ENCODE measurements at places on chromosomes 6 and 20.

- DNase-seq = no peak
These were observed 89.1 kb upstream of the MPC1 start for GRCh38 chr6:166471797-166472260.

GRCh38 chr6:25173951-25174474 lies 105.2 kb upstream of the CARMIL1 start:
- peak; percentile 95 for DNase-seq

- no peak for DNase-seq
These were observed 28.8 kb downstream of the TTI1 start for GRCh38 chr20:38004416-38004815.

- no peak for DNase-seq
These were observed 63.8 kb downstream of the MBOAT1 start for GRCh38 chr6:20148433-20148832.

DNA sequence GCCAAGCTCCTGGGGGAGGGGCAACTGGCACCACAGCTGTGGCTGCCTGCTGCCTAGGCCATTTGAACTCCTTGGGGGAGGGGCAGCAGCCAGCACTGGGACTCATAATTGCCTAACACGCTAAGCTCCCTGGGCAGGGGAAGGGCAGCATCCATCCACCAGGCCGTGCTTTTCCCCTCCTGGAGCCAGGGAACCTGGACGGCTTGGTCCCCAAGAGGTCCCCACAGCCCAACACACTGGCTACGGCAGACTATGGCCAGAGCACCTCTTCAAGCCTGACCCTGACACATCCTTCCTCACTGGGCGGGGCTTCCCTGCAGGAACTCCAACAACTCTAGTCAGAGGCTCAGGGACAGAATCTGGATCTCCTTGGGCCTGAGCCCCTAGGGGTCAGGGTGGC lies 269.4 kb downstream of the RNF144B start:
- no peak for DNase-seq

DNA sequence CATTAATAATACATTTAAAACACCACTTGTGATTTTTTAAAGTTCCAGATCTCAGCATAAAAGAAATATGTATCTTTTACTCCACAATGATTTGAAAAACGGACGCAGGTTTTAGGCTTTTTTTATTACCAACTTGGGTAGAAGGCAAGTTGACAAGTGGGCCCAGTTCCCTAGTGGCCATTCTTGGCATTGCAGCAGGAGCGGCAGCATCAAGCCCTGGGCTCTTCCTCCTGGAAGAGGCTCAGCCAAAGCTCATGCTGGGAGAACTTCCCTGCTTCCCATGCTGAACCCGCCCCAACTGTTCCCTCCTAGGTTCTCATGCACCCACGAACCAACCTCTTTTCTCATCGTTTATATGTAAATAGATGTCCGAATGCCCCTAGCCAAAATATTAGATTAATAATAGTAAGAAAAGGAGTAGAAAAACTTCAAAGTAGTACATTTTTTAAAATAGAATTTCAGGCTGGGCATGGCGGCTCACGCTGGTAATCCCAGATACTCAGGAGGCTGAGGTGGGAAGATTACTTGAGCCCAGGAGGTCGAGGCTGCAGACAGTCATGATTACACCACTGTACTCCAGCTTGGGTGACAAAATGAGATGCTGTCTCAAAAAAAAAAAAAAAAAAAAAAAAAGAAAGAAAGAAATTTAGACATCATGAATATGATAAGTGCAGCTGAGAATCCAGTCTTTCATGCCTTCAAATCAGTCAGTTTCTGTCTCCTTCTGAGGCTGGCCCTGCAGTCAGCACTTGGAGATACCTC lies 18.2 kb upstream of the MYB start:
- DNase-seq = no peak

DNA sequence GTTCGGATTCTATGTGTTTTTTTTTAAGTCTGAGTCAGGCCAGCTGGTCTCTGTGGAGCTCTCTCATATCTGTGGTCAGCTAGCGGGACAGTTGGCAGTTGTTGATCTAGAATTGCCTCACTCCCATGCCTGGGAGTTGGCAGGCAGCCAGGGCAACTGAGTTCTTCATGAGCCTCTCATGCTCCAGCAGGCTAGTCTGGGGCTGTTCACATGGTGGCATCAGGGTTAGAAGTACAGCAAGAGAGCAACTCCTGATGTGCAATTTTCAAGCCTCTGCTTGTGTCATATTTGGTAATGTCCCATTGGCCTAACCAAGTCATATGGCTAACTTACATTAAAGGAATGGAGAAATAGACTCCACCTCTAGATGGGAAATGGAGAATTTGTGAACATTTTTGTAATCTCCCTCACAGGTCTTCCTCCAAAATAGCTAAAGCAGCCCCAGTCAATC lies 6.7 kb upstream of the IFT52 start:
- DNase-seq = peak; percentile 99

- no peak for DNase-seq
These were observed 158.3 kb upstream of the JAG1 start for GRCh38 chr20:10832141-10832540.

DNA sequence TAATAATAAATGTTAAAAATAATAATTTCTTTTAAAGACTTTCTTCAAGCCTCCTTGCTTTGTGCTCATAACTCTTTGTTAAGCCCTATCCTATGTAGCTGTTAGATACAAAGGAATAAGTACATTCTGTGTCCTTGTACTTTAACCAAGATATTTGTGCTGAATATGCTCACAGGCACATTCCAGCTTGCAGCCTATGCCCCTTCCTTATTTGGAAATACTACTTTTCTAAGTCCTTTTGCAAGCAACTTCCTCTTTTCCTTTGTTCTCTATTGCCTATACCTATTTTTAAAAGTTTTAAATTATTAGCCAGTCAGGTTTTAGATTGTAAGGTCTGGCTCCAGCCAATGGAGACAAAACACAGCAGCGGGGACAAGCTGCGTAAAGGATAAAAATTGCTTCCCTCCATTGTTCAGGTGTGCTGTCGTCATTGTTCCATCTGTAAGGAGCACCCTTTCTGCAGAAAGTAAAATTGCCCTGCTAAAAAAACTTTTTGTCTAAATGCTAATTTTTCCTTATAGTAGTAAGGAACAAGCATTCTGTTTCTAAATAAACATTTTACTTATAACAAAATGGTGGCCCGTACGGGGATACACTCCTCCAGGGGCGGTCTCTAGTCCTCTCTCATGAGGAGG lies 80.2 kb downstream of the SYTL3 start:
- no peak for DNase-seq

DNA sequence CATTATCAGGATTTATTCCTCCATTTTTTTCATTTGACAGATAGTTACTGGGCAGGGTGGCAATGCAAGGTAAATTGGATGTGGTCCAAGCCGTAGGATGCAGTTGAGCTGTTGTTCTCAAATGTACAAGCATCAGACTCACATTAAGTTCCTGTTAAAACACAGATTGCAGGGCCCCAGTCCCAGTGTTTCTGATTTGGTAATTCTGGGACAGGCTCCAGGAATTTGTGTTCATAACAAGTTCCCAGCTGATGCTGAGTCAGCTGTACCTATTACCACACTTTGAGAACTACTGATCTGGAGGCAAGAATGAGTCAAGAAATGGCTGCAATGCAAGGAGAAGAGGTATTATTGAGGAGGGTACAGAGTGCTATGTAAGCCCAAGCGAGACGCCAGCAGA lies 11.7 kb downstream of the TMEM244 start:
- DNase-seq = peak; percentile 58

DNA sequence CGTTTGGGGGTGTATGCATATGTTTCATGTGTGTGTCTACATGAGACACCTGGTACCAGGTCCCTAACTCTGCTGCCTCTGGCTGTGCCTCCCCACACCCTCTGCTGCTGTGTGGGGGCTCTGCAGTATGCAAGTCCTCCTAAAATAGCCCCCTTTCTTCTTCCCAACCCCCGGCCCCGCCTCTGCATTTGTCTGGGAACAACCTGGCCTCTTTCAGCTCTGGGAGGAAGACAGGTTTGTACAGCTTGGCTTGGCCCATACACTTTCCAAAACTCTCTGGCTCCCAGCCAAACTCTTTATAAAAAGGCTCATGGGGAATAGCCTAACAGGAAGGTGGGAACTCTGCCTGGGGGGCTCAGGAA lies 27.1 kb upstream of the EMILIN3 start:
- no peak for DNase-seq

DNA sequence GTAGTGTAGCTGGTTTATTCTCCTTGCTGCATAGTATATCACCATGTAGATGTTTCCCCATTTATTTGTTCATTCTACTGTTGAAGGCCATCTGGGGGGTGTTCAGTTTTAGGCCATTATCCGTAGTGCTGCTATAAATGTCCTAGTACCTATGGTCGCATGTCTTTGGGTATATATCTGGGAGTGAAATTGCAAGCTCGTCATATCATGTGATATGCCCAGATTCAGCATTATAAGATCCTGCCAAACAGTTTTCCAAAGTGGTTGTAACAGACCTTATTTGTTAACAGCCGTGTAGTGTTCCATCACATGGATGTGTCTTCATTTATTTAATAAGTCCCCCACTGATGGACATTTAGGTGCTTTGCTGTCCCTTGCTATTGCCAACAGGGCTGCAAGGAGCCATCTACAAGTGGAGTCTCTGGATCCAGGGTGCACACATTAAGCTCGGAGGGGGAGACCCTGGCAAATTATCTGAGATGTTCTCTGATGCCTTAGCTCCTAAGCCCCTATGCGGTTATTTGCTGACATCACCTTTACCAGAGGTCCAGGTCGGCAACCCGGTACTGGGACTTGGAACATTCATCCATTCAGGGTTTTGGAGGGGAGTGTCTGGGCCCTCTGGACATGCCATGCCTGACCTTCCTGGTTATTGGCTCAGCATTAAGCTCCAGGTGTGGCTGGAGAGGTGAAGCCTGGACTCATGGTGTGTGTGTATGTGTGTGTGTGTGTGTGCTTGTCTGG lies 16.9 kb downstream of the LBP start:
- no peak for DNase-seq

DNA sequence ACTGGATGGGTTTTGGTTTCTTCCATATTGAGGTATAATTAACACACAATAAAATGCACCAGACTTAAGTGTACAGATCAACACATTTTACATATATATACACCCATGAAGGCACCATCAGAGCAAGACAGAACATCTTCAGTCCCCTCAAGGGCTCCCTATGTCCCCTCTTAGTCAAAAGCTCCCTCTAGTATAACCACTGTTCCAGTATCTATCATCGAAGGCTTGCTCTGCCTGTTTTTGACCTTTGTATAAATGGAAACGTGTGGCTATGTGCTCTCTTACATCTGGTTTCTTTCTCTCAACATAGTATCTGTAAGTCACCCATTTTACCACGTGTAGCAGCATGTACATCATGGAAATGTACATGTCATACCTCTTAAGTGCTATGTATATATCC lies 66.5 kb downstream of the BANF2 start:
- DNase-seq = no peak

DNA sequence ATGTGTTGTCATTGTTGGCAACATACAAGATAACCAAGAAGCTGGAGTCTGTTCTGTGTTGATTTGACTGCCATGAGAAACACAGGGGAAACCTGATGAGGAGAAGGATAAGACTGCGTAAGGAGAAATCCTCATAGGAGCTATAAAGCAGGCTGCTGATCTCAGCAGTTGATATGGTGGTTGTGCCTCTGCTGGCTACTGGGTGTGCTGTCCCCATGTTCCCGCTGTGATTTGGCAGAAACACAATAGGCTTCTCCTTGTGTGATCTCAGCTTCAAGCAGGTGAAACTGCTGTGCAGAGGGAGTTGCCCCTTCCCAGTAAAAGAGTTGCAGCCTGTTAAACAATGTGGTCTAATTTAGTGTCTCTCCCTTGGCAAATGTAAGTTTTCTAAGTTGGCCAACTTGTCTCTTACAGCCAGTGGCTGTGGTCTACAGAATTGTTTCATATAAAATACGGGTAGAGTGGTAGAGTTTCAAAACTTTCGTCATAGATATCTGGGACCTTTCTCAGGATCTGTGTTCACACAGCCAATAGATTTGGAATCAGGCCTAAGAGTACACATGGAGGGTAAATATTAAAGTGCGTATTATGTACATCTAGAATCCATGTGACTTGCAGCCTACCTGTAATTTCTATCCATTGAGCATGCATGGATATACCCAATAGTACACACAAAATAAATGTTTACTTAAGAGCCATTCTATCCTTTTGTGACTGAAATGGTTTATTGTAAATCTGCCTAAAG lies 78.4 kb downstream of the RNF144B start:
- no peak for DNase-seq

GRCh38 chr6:15255909-15256395 lies 10.1 kb downstream of the JARID2 start:
- no peak for DNase-seq

- DNase-seq = no peak
These were observed 12.2 kb upstream of the LAMA2 start for GRCh38 chr6:128870746-128871145.

DNA sequence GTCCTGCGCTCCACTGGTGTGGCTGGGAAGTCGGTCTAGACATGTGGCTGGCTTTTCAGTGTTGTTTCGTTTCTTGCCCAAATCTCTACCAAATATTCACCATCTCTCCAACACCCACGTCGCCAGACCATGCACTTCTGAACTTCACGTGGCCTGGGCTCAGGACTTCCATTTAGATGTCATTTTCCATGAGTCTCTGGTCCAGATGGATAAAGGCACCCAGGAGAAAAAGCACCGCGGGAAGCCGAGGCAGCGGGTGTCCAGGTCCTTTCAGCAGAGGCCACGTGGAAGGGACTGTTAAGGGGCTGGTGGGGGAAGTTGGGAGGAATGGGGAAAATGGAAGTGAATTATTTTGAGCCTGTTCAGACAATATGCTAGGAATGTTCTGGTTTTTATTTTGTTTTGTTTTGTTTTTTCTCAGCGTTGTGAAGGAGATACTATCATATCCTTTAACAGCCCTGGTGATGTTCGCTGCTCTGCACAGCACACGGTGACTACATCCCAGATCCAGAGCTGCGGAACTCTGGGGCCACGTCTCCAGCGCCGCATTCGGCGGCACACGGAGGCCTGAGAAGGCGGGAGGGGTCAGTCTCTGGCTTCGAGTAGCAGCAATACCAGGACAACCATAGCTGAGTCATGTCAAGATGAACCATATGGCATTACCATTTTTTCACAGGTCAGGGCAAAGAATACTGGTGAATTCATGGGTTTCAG lies 230.3 kb downstream of the THBS2 start:
- DNase-seq = no peak

GRCh38 chr20:10641467-10641866 lies 32.3 kb downstream of the JAG1 start:
- DNase-seq = no peak

DNA sequence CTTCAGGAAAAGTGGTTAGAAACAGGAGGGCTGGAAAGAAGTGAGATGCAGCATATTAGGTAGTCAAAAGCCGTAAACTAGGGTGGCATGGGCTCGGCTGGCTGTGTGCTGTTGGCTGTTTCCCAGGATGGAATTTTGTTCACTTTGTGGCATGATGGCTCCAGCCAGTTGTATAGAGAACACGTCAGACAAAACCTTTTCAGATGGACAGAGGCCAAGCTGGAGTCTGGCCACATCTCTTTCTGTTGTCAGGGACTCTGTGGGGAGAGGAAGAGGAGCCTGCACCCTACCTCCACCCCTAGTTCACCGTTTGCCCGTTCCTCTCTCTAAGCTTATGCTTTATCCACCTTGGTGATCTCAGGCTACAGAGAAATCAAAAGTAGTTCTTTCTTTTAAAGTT lies 22.0 kb downstream of the C6orf89 start:
- no peak for DNase-seq

GRCh38 chr20:45997187-45997586 lies 11.5 kb upstream of the MMP9 start:
- no peak for DNase-seq

GRCh38 chr6:130070792-130071191 lies 52.4 kb downstream of the L3MBTL3 start:
- DNase-seq = peak; percentile 24

GRCh38 chr6:75376347-75377024 lies 91.9 kb upstream of the TMEM30A start:
- no peak for DNase-seq

Data from AG10803 (cell line).